ENCODE measurements at places on chromosomes 11 and 22.

GRCh38 chr11:2569731-2570210 is 125.0 kb downstream of the KCNQ1 start:
- no peak for DNase-seq

GRCh38 chr11:131642756-131643531 is 272.5 kb downstream of the NTM start:
- DNase-seq, result no peak

DNA sequence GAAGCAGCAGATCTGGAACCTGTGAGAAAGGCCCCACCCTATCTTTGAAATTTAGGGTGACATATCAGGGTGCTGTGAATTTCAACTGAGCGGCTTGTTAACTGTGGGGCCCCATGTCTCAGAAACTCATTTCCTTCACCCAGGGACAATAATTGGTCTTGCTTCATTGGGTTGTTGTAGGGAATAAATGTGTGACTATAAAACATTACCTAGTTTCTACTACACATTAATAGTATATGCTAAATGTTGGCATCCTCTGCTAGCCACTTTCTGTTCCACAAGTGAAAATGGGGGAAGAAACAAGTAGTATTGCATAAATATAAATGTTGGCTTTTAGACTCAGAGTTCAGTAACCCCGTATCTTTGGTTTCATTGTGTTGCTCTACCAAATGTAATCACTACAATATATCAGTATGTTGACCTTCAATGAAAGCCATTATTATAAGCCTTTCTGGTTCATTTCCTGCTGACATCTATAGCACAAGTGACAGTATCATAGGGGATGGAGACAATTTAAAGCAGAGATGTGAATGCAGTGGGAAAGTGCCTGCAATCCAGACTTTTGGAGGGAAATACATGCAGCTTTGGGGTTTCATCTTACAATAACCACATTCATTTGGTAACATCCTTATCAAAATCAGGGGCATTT is 905.5 kb upstream of the RAG2 start:
- DNase-seq, result no peak

DNA sequence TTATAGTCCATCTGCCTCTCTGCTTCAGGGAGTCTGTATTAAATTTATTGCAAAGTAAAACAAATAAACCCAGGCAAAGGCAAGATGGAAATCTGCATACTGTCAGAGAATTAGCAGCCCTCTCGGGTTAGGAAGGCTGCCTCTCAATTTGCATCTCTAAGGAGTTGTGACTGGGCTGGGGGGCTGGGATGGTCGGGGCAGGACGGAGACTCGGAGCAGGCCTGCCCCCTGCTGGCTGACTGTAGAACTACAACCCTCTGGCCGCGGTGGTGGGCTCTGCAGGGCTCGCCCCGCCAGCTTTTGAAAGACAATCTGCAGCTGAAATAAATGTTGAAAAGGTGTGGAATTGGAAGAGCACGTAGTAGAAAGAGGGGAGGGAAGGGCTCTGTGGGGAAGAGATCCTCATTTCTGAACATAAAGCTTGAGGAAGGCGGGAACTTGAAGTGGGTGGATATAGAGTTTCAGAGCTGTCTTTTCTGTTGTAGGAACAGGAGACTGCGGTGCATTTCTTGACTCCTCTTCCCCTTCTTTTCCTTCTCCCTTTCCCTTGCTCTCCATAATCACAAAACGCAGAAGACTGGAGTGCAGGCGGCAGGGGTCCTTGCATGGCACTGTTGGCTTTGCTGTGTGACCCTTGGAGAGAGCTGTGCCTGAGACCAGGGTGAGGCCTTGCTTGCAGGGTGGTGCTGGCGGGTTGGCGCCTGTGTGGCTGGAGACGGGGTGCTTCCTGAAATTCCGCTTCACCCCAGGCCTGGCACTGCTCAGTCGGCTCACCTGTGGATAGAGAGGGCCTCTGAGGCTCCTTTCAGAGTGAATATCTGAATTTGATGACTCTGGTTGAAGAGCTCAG is 22.6 kb upstream of the PKNOX2 start:
- peak; percentile 62 for DNase-seq

All from stimulated activated CD4-positive, alpha-beta T cell treated with anti-CD3 and anti-CD28 coated beads, Interleukin-4, amount 100 ng/mL, for 1 hour (primary cell).